Stimulated activated CD8-positive, alpha-beta memory T cell treated with anti-CD3 and anti-CD28 coated beads, Interleukin-12 subunit alpha, Interleukin-12 subunit beta, amount 100 ng/mL, for 4 hours (primary cell): ENCODE measurements at places on chromosomes 7 and 10.

- no peak for DNase-seq
These were observed 1.0 kb downstream of the SEPHS1 start for GRCh38 chr10:13347043-13347499.

DNA sequence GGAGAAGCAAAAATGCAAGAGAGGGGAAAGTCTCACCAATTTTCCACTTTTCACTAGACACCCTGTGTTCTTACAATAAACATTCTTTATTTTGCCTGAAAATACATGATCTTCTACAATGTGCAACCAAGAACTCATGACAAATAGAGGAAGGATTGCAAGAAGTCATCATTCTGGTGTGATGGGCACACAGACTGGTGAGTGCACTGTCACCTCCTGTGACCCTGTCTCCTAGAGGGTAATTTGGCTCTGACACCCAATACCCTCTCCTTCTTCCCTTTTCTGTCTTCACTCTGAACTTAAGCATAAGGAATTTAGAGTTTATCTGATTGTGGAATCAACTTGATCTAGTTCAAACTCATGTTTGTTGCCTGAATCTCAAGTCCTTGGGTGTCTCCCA, 153.7 kb downstream of the SH2D4B start:
- DNase-seq: no peak

DNA sequence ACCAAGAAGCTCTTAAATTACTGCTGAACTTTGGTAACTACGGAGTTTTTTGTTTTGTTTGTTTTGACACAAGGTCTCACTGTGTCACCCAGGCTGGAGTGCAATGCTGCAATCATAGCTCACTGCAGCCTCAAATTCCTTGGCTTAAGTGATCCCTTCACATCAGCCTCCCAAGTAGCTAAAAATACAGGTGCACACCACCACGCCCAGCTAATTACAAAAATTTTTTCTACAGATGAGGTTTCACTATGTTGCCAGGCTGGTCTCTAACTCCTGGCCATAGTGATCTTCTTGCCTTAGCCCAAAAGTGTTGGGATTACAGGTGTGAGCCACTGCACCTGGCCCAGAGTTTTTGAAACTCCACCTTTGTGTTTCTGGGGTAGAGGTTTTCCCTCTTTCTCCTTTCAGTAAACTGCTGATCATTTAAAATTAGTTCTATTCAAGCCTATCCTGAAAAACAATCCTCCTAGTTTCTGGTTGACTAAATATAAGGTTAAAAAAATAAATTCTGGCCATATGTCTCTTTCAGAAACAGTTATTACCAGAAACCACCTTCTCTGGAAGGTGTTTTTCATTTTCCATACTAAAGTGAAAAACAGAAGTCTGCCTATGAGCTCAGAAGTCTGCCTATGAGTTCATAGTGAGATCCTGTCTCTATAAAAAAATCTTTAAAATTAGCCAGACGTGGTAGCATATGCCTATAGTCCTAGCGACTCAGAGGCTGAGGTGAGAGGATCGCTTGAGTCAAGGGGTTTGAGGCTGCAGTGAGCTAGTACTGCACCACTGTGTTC, 63.9 kb downstream of the VOPP1 start:
- no peak for DNase-seq

- no peak for DNase-seq
These were observed 63.6 kb upstream of the EFCAB10 start for GRCh38 chr7:105644937-105645336.

- no peak for DNase-seq
These were observed 55.9 kb downstream of the DIP2C start for GRCh38 chr10:633279-634245.

- no peak for DNase-seq
These were observed 76.4 kb downstream of the RGS10 start for GRCh38 chr10:119466076-119466475.

DNA sequence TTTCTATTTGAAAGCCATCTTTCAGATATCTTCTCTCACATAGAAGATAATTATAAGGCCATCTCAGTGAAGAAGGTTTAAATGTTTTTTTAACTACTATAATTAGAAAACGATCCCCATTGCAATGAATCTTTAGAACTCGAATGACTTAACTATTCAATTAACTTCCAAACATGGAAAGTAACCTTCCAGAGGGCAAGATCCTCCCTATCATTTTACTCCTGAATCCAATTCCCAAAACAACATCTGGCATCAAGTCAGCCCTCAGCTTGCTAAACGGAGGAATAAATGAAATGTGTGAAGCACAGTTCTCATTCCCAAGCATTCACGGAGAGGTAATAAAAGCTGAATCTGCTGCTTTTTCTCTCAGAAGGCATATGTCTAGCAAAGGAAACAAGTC, 293.4 kb downstream of the PLXDC2 start:
- no peak for DNase-seq
